Foreskin keratinocyte (primary cell): ENCODE measurements at places on chromosomes 4 and X. TPM values are rescaled to one million over a fixed set of nuclear protein-coding genes. Genes with fewer than 3 reads are reported as not detected.

The KLF8 gene
- total RNA-seq: 4.7 and 5.7 TPM in 2 replicates

The IL2 gene
- not detected in 2 replicates for total RNA-seq

The XPNPEP2 gene
- total RNA-seq: not detected in 2 replicates

The SLC10A6 gene
- 12.7 and 17.1 TPM in 2 replicates for total RNA-seq

The PAGE2 gene
- total RNA-seq: not detected in 2 replicates

The ANTXR2 gene
- 161 and 169 TPM in 2 replicates for total RNA-seq

The UGT2B17 gene
- not detected in 2 replicates for total RNA-seq

The DGAT2L6 gene
- not detected in 2 replicates for total RNA-seq

The CLCN4 gene
- 0.35 and 0.44 TPM in 2 replicates for total RNA-seq

The PRSS12 gene
- total RNA-seq: 19.4 and 22.8 TPM in 2 replicates

The ZNF141 gene
- total RNA-seq: 6.3 and 7.2 TPM in 2 replicates

The UNC5C gene
- total RNA-seq: not detected in 2 replicates

The FRAS1 gene
- total RNA-seq: 7.1 and 7.9 TPM in 2 replicates

The BGN gene
- 0.07 and 0.48 TPM in 2 replicates for total RNA-seq

The PDE6B gene
- total RNA-seq: 0.34 and 0.81 TPM in 2 replicates

The CUL4B gene
- total RNA-seq: 25.7 and 25.8 TPM in 2 replicates

The PDHA1 gene
- total RNA-seq: 151 and 163 TPM in 2 replicates

The PDS5A gene
- 75.5 and 77.2 TPM in 2 replicates for total RNA-seq

The CDX4 gene
- total RNA-seq: not detected in 2 replicates

The CRMP1 gene
- not detected in 2 replicates for total RNA-seq

The TMEM35A gene
- total RNA-seq: 0.07 TPM in 1 of 2 replicates, not detected in the other

The EGF gene
- 0.60 and 1.1 TPM in 2 replicates for total RNA-seq

The SPANXC gene
- not detected in 2 replicates for total RNA-seq

The CCSER1 gene
- 0.81 and 1.1 TPM in 2 replicates for total RNA-seq

The ARAP2 gene
- total RNA-seq: 13.0 and 13.5 TPM in 2 replicates

The PABPC1L2B gene
- total RNA-seq: not detected in 2 replicates

The SAGE1 gene
- total RNA-seq: not detected in 2 replicates

The GABRA4 gene
- total RNA-seq: not detected in 2 replicates

The GUCY1B1 gene
- 0.17 and 0.32 TPM in 2 replicates for total RNA-seq

The GPR119 gene
- total RNA-seq: not detected in 2 replicates

The SYP gene
- total RNA-seq: 0.20 and 0.28 TPM in 2 replicates

The FMR1NB gene
- total RNA-seq: not detected in 2 replicates

The PARM1 gene
- total RNA-seq: 0.07 and 0.10 TPM in 2 replicates

The FAM200B gene
- total RNA-seq: 34.8 and 35.2 TPM in 2 replicates

The ANXA3 gene
- 407 and 415 TPM in 2 replicates for total RNA-seq

The PF4V1 gene
- total RNA-seq: not detected in 2 replicates

The AMTN gene
- total RNA-seq: not detected in 2 replicates

The FRMPD3 gene
- not detected in 2 replicates for total RNA-seq

The CYBB gene
- 0.03 TPM in 1 of 2 replicates, not detected in the other for total RNA-seq

The TMEM47 gene
- total RNA-seq: 0.03 and 0.04 TPM in 2 replicates

The NRK gene
- total RNA-seq: 3.9 and 5.9 TPM in 2 replicates

The ARR3 gene
- not detected in 2 replicates for total RNA-seq

The ZDHHC15 gene
- total RNA-seq: not detected in 2 replicates

The MAGEC2 gene
- total RNA-seq: not detected in 2 replicates

The MGARP gene
- total RNA-seq: 0.28 and 0.37 TPM in 2 replicates

The ABCD1 gene
- 2.2 and 3.2 TPM in 2 replicates for total RNA-seq

The TMEM271 gene
- not detected in 2 replicates for total RNA-seq
